ENCODE measurements at places on chromosomes 16 and 17.

- DNase-seq, result no peak
Measured at GRCh38 chr17:60661489-60661888, 16.2 kb upstream of the BCAS3 start.

- DNase-seq, result no peak
Measured at GRCh38 chr16:76897816-76898215, 293.2 kb upstream of the MON1B start.

GRCh38 chr17:4074831-4075495, 67.9 kb downstream of the ZZEF1 start:
- DNase-seq, result no peak

DNA sequence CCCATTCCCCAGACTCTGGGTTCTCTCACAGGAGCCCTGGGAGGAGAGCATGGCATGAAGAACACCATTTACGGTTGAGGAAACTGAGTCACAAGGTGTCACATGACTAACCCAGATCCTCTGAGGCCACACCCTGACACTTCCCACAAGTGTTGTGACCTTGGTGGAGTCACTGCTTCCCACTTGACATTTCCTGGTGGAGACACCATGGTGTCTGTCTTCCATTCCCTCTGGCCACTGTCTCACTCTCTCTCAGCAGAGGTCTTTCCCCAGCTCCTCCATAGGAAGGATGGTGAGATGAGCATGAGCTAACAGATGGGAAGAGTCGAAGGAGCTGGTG, 116.2 kb downstream of the GNAO1 start:
- DNase-seq, result no peak

DNA sequence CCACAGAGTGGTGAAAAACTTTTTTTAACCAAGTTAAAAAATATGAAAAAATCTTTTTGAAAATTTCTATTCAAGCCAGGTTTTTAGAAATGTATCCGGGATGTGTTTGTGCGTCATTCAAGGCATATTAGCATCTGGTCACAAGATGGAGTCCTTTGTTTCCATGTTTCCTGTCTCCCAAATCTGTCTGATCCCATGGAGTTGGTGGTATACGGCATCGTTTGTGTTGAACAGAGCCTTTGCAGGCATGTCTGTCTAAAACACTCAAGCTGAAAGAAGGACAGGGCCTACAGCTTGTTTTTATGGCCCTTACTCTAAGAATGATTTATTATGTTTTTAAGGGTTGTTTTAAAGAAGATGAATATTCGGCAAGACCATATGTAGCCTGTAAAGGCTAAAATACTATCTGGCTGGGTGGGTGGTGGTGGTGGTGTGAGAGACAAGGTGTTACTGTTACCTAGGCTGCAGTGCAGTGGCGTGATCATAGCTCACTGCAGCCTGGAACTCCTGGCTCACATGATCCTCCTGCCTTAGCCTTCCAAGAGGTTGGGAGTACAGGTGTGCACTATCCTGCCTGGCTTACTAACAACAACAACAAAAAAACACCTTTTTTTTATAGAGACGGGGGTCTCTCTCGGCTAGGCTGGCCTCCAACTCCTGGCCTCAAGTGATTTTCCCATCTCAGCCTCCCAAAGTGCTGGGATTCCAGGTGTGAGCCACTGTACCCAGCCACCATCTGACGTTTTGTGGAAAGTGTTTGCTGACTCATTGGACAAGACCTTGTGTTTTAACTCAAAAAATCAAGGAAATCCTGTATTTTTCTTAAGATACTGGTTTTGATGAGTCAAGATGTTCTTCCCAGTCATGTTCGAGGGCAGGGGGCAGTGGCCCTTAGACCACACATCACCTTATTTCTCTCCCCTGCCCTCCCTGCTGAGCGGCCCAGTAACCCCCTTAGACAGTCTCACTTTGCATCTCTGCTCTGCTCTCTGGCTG, 52.2 kb downstream of the NDE1 start:
- no peak for DNase-seq

DNA sequence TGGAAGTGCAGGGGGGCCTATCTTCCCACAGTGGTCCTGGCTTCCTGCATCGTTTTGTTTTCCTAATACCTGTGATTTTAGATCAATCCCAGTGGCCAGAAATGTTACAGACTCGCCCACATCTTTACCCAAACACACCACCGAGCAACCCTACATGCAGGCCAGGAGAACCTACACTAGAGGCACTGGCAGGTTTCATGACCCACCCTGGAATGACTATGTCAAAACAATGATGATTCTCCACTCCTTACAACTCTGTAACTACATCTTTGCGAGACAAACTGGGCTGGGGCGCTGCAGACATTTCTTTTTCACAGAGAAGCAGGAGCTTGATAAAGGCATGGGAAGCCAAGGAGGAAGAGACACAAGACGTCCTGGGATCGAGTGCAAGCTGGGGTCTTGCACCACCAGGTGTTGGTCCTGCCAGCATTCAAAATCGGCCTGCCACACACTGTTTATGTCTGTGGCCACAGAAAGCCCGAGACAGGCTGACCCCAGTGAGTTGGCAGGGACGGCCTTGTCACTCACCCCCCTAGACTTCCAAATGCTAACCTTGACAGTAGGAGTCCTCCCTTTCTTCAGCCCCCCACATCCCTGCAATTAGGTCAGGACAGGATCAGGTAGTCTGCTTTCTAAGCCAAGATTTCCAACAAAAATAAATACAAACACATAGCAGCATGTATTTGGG, 32.5 kb downstream of the UBE2O start:
- DNase-seq, result no peak

DNA sequence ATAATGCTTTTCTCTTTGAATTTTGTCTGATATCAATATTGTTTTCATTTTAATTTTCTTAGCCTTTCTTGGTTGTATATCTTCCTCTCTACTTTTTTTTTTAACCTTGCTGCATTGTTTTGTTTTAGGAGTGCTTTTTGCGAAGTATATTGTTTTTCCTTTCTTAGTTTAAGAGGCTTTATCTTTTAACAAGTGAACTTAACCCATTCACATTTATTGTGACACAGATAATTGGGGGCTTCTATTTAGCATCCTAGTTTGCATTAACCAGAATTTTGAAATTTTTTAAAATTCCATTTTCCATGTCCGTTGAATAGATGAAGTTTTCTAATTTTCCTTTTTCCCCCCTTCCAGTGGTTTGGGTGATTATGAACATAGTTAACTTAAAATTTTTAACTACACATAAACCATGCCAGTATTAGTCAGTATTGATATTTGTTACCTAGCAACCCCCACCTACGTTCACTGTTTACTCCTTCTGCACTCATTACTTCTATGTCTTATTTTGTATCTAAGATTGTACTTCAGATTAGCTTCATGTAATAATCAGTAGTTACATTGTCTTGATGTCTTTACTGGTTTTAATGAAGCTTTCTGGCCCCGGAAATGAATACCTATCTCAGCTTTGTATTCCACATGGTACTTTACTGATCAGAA, 44.4 kb downstream of the TNRC6A start:
- no peak for DNase-seq

DNA sequence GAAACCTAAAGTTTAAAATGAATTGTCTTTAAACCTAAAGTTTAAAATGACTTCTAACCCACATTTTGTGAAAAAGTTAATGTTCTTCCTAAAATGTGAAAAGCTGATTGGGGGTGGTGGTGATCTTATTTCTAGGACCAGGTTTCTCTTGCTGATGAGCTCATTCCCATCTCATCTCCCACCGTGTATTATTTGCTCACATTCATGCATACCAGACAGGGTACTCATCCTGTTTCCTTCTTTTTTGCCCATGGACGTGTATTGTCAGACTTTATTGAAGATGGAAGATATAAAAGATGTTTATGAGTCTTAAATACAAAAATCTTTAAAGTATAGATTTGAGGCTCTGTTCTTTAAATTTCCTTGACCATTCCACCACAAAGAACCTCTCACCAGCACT, 70.1 kb upstream of the MPHOSPH6 start:
- no peak for DNase-seq

DNA sequence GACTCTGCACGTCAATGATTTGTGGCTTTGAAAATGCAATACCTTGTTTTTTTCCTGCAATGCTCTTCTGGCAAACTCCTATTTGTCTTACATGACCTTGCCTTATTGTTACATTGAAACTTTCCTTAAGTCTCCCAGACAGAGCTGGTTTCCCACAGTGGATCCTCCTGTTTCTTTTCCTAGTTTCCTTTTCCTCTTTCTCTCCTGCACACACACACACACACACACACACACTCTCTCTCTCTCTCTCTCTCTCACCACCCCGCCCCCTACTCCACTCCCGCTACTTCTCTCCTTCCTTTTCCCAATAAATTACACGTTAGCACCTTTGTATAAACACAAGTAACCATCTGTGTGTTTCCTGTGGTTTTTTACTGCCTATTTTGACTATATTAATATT, 2.3 kb downstream of the ORC6 start:
- no peak for DNase-seq

- DNase-seq, result no peak
Measured at GRCh38 chr17:47304186-47304585, 19.6 kb upstream of the EFCAB13 start.

DNA sequence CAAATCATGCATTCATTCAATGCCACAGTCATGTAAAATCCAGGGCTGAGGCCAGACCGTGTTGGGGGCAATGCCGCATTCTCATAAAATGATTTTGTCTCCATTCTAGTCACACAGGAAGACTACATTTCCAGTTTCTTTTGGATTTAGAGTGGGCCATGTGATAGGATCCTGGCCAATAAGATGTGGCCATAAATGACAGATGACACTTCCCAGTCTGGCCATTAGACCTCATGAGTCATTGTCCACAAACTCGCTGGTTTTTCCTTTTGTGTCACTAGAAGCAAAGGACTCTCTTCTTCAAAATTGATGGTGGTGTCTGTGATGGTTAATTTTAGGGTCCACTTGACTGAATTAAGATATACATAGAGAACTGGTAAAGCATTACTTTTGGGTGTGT, 352.3 kb downstream of the UTP18 start:
- DNase-seq, result no peak

- no peak for DNase-seq
Measured at GRCh38 chr17:81324851-81325713, 30.0 kb upstream of the SLC38A10 start.

DNA sequence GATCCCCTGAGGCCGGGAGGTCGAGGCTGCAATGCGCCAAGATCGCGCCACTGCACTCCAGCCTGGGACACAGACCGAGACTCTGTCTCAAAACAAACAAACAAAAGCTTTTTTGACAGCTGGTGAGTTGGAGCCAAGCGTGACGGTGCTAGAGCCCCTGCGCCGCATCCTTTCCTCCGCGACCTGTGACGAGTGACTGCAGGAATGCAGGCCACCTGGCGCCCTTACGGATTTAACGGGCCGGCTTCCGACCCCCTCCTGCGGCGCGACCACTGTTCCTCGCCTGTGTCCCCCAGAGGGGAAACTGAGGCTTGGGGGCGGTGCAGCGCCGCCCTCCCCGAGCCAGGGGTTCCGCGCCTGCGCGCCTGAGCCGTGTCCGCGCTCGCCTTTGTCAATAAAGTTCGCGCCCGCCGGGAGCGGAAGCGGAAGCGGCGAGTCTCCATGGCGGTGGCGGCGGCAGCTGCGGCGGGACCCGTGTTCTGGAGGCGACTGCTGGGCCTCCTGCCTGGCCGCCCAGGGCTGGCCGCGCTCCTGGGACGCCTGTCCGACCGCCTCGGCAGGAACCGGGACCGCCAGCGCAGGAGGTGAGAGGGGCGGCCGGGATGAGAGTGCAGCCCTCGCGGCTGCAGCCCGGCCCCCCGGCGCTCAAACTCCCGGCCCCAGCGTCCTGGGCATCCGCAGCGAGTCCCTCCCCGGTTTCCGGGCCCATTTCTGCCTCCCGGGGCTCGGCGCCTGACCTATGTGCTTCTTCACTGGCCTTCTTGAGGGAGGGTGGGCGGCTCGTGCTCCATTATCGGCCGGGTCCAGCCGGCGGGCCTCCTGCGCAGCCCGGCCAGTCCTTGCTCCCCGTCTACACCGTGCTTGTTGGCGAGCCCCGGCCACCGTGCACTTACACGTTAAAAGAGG, at the start of gene PGS1:
PGS1 (plus strand) TSS at position 425 of the 906 bp plus-strand sequence; CDS start at position 442, 17 bp downstream.
- DNase-seq, result no peak

DNA sequence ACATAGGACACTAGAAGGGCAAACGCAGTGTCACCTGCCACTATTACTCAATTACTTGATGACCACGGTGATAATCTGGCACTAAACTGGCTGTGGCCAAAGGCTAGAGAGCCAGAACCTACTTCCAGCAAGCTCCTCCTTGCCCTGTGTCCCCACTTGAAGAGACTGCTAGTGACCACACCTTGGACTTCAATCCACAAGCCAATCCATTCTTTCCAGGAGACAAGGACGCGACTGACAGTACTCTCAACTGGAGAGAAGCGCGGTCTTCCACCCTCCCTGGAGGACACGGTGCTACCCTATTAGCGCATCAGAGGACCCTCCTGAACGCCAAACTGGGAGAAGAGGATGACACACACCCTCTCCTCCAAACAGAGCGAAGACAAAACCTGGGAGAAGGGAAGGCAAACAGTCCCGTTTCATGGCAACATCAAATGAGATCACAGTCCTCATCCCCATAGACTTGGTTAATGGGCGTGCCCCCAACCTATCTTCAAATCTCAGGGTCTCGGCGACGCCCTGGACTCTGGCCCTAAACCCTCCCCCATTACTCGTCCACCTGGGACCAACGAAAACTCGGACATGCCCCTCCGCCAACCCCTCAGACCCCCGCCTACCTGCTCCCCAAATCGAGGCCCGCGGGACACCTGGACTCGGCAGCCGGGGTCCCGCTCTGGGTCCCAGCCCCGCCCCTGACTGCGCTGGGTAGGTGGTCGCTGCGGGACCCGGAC, 508 bp downstream of the FLCN start:
- no peak for DNase-seq

DNA sequence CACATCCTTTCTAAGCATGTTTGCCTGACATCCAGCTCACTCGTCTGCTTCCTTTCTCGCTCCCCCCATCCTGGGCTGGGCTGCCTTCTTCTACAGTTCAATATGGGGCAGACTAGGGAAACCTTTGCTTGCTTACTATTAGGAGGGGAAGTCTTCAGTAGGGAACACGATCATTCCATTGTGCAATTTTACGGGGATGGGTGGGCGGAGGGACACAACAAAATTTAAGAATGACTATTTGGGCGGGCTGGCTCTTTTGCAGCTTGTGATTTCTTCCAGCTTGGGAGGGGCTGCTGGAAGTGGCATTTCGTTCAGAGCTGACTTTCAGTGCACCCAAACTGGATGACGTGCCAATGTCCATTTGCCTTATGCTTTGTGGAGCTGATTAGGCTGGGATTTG, 25.4 kb downstream of the PCTP start:
- no peak for DNase-seq

GRCh38 chr17:67520252-67520906, 143.3 kb downstream of the PITPNC1 start:
- no peak for DNase-seq

DNA sequence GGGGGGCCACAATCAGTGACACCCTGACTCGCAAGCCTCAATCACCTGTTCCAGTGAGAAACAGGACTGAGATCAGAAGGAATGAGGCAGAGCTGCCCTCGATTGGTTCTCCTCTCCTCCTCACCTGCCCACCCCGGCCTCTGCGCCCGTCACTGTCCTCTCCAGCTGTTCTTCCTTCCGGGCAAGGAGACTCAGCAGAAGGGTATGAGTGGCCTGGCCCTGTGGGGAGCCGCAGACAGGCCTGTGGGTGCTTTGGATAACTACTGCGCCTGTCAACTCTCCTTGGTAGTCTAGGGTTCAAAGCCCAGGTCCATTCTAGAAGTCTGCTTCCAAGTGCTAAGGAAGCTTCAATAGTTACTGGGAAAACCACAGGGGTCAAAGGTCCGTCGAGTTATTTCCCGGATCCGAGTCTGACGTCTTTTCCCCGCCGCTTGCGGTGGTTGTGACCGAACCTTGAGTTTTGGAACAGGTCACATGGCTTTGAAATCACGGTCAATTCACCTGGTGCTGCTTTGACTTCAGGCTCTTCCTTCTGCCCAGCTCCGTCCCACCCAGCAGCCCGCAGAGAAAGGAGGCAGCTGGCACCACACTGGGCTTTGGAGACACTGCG, 8.3 kb downstream of the CARD14 start:
- no peak for DNase-seq
